Pons (tissue), 1 donor: ENCODE measurements at places on chromosomes 12 and 14.

DNA sequence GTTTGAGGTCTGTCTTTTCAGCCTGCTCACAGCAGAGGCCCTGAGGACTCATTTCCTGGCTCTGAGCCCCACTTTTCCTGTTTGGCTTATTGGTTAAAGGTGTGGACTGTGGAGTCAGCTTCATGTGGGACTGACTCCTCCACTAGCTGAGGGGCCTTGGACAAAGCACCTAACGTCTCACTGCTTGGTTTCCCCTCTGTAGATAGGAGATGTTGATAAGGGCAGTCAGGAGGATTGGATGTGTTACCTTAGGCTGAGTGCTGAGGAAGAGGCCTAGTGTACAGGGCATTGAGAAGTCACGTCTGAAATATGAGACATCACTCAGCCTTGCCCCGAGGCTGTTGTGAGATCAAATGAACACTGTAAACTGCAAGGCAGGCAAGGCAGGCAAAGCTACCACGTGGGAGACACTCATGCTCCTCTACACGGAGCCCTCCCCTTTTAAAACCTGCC, 27.1 kb upstream of the TCL1A start:
- DNase-seq, result no peak

DNA sequence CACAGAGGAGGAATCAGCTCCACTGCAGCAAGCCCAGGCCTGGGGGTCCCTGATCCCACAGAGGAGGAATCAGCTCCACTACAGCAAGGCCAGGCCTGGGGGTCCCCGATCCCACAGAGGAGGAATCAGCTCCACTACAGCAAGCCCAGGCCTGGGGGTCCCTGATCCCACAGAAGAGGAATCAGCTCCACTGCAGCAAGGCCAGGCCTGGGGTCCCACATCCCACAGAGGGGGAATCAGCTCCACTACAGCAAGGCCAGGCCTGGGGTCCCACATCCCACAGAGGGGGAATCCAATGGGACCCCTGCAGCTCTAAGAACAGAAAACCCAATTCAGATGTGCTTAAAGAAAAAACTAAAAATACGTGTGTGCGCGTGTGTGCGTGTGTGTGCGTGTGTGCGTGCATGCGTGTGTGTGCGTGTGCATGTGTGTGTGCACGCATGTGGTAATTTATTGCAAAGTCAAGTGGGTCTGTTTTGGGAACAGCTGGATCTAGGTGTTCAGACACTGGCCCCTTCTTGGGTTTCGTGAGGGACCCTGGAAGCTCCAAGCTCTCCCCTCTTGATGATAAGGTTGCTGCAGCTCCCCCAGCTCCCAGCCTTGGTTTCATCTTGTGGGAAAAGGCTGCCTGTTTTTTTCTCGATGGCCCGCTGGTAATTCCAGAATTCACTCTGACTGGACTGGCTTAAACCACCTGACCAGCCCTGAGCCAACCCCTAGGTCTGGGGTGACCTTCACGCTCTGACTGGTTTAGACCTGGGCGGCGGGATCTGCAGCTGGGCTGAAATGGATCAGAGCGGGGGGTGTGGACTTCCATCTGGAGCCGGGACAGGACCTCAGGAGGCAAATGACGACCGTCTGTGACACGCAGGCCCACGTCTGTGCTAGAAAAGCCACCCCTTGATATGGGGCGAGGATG, 47.1 kb downstream of the GALNT9 start:
- DNase-seq, result no peak

DNA sequence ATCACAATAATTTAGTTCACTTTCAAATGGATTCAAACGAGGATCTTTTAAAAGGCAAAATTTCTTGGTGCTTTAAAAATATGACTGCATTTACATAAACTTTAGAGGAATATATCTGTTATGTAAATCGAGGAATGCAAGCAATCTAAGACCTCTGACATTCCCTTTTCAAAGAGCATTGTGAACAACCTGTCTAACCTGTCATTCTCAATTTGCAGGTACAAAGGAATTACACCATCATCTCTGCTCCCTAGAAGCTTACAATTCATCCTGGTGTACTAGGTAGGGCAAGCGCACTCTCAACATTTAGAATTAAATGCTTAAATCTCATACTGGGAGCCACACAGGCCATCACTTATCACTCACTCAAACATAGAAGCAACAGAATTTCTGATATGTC, 35.6 kb downstream of the BMP4 start:
- no peak for DNase-seq

- peak; percentile 64 for DNase-seq
Observed at GRCh38 chr12:98743362-98743953, 98.4 kb downstream of the APAF1 start.

DNA sequence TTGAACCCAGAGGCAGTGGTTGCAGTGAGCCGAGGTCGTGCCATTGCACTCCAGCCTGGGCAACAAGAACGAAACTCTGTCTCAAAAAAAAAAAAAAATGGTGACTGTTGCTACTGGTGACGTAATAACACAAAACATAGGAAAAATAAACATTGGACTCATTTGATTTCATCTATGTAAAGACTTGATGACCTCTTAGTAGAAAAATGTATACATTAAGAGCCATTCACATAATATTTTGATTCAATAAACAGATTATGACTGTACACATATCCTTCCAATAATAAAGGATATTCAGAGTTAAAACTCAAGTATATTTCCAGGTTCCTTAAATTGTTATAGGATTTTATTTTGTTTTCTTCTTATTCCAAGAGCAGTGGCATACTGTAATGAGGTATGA, 65.7 kb upstream of the AEBP2 start:
- DNase-seq, result no peak

- no peak for DNase-seq
Observed at GRCh38 chr14:33584697-33585096, 366.2 kb downstream of the EGLN3 start.

DNA sequence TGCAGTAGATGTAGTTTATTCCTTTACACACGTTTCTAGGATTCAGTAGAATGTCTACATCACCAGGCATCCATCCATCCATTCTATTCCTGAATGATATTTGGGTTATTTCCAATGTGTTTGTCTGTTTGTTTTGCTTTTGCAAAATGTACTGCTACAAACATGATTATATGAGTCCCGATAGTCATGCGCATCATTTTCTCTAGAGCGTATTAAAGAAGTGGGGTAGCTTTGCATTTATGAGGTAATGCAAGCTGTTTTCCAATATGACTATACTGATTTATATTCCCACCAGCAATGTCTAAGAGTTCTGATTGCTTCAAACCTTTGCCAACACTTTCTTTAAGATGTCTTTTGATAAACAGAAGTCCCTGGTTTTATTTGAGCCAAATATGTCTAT, 253.2 kb downstream of the NOVA1 start:
- no peak for DNase-seq

- DNase-seq, result no peak
Observed at GRCh38 chr14:36660736-36661505, 739 bp upstream of the PAX9 start.

GRCh38 chr14:63551332-63551731, 8.2 kb upstream of the PPP2R5E start:
- DNase-seq, result no peak

GRCh38 chr14:73887318-73887616, 608 bp downstream of the ZNF410 start:
- no peak for DNase-seq

DNA sequence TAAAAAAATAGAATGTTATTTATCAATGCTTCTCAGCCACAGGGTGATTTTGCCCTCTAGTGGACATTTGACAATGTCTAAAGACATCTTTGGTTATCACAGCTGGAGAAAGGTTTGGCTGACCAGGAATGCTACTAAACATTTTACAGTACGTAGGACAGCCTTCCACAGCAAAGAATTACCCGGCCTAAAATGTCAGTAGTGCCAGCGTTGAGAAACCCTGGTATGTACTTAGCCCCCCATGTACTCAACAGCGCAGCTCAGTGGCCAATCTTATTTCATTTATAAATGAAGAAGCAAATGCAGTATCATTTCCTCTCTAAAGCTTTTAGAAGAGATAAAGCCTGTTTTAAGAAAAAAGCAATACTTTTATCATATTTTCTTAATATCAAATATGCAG, 5.8 kb downstream of the MARK3 start:
- peak; percentile 63 for DNase-seq

GRCh38 chr12:80849337-80849736, 88.4 kb downstream of the LIN7A start:
- no peak for DNase-seq

DNA sequence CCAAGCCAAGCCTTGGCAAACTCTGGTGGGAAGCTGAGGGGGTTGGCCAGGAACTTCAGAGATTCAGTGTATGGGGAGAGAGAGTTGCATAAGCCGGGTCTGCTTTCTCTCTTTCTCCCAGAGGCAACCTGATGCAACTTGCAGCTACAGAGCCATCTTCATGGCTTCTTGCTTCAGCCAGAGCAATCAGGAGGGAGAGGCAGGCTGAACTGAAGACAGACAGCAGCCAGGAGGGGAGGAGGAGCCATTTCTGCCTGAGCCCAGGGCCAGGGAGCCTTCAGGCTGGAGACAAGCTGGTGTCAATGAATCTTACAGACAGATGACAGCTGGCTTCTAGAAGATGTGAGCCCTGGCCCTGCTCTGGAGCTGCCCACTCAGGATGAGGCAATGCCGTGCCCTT, 18.7 kb downstream of the NPC2 start:
- no peak for DNase-seq

GRCh38 chr12:69106482-69107118, 132.8 kb upstream of the CPSF6 start:
- DNase-seq, result no peak

GRCh38 chr12:99119943-99120342, 474.9 kb downstream of the APAF1 start:
- DNase-seq, result no peak

GRCh38 chr14:30710876-30711275, 88.8 kb downstream of the SCFD1 start:
- no peak for DNase-seq

DNA sequence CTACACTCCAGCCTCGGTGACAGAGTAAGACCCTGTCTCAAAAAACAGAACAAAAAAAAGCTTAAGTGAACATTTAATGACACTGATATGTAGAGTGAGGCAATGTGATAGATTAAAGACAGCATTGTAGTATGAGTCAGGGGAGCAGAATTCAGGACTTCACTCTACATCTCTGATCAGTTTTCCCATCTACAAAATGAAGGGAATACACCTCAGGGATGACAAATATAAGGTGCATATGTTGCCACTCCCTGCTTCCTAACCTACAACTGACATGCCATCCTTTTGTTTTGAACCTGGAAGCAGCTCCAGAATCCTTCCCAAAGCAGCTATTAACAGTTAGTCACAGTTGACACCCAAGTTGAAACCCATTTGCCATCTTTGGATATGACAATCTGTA, 30.9 kb upstream of the STRN3 start:
- DNase-seq, result no peak

- peak; percentile 46 for DNase-seq
Observed at GRCh38 chr14:58635091-58635830, 2.5 kb upstream of the DACT1 start.

GRCh38 chr12:58564721-58565120, 355.6 kb downstream of the LRIG3 start:
- DNase-seq, result no peak

DNA sequence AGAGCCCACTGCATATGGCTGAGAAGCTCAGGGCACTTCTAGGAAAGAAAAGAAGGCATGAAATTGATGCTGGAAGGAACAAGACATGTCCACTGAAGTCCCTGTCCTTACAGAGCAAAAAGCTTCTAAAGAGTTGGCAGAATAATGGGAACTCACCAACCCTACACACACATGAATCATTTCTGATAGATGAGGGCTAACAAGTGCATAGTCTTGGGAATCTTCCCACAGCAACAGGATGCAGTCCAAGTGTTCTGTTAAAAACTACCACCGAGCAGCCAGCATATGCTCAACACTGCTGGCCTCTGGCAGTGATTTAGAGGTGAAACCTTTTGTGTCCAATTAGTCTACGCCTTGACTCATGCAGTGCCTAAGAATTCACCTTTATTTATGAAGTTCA, 44.8 kb downstream of the RHOJ start:
- DNase-seq, result peak; percentile 36

DNA sequence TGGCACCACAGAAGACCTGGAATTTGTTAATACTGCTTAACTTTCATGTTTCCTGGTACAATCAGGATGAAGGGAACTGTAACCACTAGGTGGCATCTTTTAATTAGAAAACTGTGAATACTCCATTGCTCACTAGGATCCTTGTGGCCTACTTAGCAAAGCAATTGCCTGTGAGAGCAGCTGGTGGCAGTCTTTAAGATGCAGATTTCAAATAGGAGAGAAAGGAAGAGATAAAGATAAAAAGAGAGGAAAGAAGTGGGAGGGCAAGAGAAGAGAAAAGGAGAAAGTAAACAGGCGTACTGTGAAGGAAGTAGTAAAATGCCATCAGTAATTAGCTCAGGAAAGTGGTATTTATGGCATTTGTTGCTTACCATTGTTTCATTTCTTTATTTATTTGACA, 114.5 kb downstream of the RAD51B start:
- DNase-seq, result peak; percentile 78

- no peak for DNase-seq
Observed at GRCh38 chr12:12427568-12427967, 70.7 kb downstream of the BORCS5 start.

DNA sequence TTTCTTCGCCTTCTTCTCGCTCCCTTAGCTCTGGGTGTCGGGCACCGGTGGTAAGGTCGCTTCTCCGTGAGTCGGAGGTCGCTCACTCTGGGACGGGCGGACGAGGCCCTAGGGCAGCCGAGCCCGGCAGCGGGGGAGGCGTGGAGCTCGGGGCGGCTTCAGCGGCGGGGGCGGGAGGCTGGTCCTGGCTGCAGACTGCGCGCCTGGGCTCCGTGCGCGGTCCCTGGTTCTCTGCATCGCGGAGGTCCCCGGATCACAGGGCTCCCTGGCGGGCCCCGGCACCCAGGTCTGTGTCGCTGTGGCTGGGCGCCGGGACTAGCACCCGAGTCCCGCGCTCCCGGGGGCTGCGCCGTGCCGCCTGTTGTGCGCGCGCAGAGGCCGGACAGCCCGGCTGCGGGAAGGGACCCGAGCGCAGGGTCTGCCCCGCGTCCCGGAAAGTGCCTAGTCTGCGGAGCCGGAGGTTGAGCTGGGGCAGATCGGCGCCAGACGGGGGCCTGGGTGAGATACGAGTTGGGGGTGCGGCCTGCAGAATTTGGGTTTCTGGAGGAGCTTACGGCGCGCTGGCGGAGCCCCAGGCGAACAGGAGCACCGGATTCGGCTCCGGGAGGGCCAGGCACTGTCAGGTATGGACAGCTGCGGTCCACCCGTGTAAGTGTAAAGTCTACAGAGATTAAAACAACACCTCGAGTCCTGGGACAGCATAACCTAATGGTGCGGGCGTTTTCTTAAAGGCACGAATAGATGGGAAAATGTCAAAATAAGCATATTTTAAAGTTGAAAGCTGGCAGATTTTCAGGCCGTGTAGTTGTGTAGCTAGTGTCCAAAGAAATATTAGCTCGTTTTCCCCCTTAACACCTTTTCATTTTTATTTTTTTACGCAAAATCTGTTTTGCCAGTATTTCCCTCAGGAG, 713 bp downstream of the FRMD6 start:
- DNase-seq, result peak; percentile 8

DNA sequence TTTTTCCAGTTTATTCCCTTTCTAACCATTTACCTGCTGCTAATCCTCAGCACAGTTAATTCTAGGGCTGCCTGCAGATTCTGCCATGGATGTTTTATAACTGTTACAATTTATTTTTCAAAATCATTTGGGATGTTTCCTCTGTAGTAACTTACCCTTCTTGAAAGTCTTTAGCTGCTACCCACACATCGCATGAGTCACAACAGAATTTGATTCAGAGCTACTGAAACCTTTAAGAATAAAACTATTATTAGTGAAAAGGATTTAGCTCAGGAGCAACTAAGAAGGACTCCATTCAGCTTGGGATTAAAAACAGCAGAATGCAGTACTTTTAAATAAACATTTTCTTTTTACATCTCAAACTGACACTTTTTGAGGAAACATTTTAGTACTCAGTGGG, 41.7 kb upstream of the RGS6 start:
- no peak for DNase-seq

GRCh38 chr14:94522115-94522724, 13.0 kb upstream of the SERPINA12 start:
- no peak for DNase-seq
